ENCODE measurements at places on chromosomes 5 and 9.

GRCh38 chr5:82901281-82901888 is 175.8 kb downstream of the TMEM167A start:
- no peak for DNase-seq

DNA sequence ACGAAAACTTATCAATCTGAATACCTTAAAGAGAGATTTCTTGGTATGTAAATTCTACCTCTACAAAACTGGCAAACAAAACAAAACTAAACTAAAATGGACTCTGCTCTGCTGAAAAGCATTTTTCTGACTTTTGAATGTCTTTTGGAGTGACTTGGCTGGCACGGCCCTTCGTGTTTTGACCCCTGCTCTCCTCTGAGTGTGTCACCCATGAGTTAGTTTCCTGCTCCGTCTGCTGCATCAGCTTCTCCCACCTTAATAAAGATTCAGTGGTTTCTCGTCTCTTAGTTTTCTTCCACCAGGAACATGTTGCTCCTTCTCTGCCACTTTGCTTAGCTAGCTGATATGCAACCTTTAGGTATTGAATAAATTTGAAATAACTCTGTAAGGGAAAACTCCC is 1084.0 kb upstream of the CDH18 start:
- no peak for DNase-seq

- no peak for DNase-seq
These were observed 36.1 kb upstream of the SSBP2 start for GRCh38 chr5:81786991-81787390.

DNA sequence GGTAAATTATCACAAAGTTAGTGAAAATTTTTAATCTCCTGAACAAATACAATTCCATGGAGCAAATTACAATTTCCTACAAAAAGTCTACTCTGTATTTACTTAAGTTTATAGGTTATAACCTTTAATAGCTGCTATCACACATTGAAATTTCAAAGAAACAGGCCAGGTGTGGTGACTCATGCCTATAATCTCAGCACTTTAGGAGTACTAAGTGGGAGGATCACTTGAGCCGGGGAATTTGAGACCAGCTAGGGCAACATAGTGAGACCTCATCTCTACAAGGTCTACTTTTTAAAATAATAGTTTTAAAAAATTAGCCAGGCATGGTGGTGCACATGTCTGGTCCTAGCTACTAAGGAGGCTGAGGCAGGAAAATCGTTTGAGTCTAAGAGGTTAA is 50.3 kb downstream of the HINT1 start:
- no peak for DNase-seq

DNA sequence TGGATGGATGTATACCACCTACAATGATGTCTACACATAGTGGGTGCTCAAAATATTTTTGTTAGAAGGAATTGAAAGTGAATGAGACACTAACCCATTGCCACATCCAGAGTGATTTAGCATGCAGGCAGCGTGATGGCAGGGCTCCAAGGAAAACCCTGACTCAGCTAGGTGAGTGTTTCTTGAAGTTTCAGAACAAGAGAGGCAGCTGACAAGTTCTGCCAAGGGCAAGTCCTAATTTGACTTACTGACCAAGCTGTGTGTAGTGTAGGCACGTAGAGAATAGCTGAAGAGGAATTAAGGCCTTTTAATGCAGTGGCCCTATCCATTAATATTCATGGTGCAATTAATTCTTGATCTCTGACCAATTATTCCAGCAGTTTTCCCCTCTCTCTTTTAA is 107.8 kb upstream of the ATP10B start:
- no peak for DNase-seq

GRCh38 chr5:131196331-131196730 is 25.6 kb downstream of the LYRM7 start:
- no peak for DNase-seq

- DNase-seq = no peak
These were observed 727.1 kb upstream of the GRAMD2B start for GRCh38 chr5:125695996-125696655.

- DNase-seq = peak; percentile 70
These were observed 54.5 kb downstream of the STK10 start for GRCh38 chr5:172133359-172134029.

DNA sequence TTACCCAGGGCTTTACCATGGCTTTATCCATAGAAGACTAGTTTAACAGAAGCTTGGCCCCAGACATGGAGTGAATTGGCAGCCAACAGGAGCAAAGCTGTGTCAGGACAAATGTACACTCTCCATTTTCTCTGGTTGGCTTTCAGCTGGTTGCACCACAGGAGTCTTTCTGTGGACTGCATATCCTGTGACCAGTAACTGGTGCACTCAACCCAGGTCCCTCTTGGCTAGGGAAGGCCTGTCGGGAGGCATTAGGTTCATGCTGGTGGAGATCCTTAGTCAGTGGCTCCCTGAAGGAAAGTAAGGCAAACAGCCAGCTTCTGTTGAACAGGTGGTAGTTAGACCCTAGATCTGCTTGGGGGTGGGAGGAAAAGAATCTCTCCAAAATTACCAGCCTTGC is 146.9 kb upstream of the TLX3 start:
- no peak for DNase-seq

GRCh38 chr5:173751266-173751600 is 134.8 kb upstream of the BOD1 start:
- DNase-seq = no peak

GRCh38 chr5:172659570-172659908 is 18.5 kb downstream of the NEURL1B start:
- DNase-seq = no peak

DNA sequence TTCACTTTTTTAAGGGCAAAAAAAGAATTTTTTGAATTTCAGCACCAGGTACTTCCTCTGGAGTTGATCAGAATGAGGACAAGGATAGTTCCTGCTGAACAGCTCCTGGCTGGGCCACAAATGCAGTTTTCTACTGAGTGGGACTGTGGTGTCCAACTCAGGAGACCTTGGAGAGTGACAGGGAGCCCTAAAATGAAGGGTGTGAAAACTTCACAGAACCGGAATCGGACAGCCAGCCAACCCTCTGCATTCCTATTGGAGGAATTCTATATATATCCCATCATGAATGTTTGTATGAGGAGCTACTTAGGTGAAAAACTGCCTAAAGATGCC is 40.6 kb downstream of the ANKH start:
- DNase-seq = no peak

DNA sequence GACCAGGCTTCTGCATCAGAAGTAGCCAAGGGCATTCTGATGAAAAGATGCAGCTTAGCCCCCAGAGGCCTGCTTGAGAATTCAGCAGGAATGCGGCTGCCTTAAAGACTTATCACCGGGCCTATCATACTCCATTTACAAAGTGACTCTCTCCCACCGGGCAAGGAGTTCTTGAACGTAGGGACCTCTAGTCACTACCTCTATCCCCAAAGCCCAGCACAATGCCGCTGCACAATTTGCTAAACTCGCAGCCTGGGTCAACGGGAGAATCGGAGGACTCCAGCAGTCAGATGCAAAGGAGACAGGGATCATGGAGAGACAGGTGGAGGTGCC is 661 bp downstream of the PDCL start:
- DNase-seq = no peak

GRCh38 chr5:101163088-101163487 is 260.0 kb upstream of the ST8SIA4 start:
- no peak for DNase-seq

DNA sequence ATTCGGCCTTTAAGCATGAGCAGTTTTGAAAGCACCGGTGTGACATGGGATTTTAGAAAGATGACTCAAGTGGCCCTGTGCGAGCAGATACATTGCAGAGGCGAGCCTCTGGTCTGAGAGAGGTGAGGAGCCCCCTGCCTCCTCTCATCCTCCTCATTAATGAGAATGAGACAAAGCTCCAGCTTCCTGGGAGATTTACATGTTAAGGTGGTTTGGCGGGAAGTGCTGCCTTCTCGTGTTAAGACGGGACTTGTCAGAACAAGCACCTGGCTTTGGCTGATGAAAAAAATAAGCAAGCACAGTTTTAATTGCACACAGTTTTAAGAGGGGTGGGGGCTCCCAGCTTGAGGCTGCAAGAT is 68.1 kb downstream of the ACTL7B start:
- no peak for DNase-seq

DNA sequence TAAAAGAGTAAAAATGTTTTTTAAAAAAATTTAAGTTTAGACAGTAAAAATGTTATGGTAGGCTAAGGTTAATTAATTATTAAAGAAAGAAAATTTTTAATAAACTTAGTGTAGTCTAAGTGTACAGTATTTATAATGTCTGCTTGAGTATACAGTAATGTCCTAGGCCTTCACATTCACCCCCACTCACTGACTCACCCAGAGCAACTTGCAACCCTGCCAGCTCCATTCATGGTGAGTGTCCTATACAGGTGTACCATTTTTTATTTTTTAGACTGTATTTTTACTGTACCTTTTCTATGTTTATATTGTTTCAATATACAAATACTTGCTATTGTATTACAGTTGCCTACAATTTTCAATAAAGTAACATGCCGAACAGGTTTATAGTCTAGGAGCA is 234.1 kb downstream of the AUH start:
- DNase-seq = no peak

- no peak for DNase-seq
These were observed 136.1 kb downstream of the GAPVD1 start for GRCh38 chr9:125397736-125398135.

DNA sequence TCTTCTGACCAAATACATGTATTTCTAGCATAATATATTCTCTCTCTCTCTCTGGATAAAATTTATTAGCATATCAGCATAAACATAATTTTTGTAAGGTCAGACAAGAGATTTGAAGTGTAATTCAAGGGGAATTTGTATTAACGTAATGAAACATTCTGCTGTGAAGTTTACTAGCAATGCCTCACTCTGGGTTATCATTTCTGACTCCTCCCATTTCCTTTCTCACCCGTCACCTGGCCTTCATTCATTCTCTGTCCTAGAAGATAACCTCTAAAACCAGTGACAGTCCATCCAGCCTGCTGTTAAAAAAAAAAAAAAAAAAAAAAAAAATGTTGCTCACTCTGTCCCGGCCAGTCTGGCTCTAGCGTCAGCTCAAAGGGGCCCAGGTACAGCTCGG is 27.1 kb downstream of the GRAMD2B start:
- DNase-seq = peak; percentile 24

GRCh38 chr5:157821822-157822622 is 36.9 kb downstream of the CLINT1 start:
- peak; percentile 25 for DNase-seq

DNA sequence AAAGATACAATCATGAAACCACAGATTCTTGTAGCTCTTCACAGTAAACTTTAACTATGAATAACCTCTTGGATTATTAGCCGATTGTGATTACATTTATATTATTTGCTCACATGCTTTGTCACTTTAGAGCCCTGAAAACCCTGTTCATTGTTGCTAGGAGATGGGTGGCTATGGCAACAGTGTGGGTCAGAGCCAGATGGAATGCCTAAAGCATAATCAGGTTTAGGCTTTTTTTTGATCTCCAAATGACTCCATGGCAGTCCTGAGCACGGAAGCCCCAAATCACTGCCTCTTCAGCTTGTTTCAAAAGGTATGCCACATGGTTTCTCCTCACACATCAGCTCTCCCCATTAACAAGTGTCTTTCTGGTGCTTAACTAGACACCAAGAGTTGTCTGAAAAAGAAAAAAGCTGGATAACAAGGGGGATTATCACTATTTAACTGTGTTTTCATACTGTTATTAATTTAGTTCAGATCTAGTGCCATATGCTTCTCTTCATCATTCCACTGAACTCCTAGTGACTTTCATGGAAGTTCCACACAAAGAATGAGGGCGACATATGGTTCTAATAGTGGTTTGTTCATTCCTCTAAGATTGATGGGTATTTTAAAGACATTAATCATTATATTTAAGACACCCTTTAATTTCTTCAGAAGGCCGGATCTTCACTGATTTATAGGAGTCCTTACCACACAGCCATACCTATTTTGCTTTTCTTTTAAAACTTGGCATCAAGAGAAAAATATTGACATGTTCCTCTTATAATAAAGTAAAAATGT is 88.8 kb upstream of the PAM start:
- no peak for DNase-seq

DNA sequence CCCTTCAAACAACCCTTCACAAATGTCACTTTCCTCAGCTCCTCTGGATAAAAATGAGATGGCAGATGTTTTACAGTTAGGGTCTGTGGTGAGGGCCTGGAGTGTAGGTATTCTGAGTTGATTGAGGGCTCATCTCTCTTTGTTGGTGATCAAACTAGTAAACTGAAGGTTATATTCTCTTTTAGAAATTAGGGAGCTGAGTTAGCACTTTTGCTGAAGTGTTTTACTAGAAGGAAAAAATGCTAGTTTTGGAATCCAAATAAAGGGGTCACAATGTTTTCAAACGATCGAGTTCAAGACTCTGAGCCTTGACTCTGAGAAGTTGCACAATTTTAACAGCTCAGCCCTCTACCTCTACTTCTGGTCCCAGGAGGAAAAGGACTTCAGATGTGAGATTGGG is 23.4 kb downstream of the RHOBTB3 start:
- no peak for DNase-seq

GRCh38 chr9:32603914-32604852 is 31.2 kb upstream of the NDUFB6 start:
- DNase-seq = no peak

DNA sequence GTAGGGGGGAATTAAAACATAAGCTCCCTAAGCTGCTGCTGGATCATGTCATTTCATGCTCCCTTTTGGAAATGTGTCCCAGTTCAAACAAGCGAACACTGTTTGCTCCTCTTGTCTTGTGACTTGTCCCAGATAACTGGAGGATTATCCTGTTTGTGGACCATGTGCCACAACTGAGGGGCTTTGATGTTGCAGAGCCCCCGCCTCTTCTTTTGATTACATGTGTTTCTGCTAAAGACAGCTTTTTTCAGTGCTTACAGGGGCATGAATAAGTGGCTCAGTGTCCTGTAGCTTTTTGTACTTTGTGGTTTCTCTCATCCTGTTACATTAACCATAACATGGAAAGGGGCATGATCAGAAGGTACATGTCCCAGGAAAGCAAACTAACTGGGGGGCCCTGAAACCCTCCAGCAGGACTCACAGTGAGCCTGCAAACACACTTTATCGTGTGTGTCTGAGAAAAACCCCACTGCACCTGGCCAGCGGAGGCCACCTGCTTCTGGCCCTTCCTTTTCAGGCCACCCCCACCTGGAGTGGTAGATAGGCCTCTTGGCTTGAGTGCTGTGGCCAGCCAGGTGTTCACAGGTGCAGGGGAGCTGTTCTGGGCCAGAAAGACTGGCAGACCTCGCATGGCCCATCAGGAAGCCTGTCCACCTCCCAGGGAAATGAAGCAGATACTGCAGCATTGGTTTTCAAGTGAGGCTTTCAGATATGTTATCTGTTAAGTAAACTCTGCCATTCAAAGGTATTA is 285.6 kb downstream of the FANCC start:
- no peak for DNase-seq

- DNase-seq = no peak
These were observed 974.0 kb upstream of the CDH10 start for GRCh38 chr5:25618821-25619220.

- no peak for DNase-seq
These were observed 266.8 kb downstream of the NDUFS4 start for GRCh38 chr5:53827211-53827651.

GRCh38 chr5:39202597-39203274 is 16.6 kb downstream of the FYB1 start:
- DNase-seq = no peak

- no peak for DNase-seq
These were observed 559.0 kb upstream of the MEF2C start for GRCh38 chr5:89441965-89442364.
